ENCODE measurements at places on chromosomes 3 and 15.
A peak's percentile ranks its signal among the peaks of the same experiment; 100 is the strongest.

DNA sequence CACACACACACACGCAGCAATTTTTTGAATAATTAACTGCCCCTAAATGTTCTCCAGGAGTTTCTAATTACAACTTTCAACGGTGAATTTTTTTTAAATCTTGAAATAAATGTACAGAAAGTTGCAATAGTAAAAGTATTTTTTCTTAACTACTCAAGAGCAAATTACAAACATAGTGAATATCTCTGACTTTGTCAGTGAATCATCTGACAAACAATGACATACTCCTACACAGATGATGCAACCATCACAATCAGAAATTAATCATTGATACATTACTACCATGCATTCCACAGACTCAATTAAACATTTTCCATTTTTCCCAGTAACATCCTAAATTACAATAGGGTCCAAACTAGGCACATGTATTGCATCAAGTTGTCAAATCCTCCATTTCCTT is 597.3 kb downstream of the NAALADL2 start:
- no peak for DNase-seq

DNA sequence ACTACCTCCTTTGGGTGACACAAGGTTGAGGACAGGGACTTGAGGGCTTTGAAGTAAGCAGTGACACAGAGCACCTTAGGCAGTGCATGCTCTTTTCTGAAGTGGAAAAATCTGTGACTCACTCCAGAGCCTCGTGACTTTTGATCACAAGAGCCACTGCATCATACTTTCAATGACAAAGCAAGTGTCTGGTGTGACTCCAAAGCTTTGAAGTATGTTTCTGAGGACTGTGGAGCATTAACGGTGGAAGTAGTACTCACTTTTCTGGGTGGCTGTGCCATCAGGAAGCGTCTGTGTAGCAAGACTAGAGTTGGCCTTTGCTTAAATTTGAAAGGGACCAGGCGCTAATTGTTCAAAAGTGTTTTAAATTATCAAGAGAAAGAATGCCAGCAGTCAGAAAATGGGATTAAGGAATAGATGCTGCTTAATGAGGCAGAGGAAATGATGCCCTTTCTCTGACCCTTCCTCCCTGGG is 210.7 kb upstream of the TRIM42 start:
- no peak for DNase-seq

- DNase-seq: no peak
These were observed 12.8 kb downstream of the SNAP23 start for GRCh38 chr15:42508263-42508690.

- DNase-seq: peak; percentile 96
These were observed 526.8 kb upstream of the TBL1XR1 start for GRCh38 chr3:177724020-177724638.

GRCh38 chr3:120487191-120487650 is 36.4 kb upstream of the FSTL1 start:
- no peak for DNase-seq

GRCh38 chr3:49032646-49033304 is 3.6 kb upstream of the IMPDH2 start:
- no peak for DNase-seq

- DNase-seq: no peak
These were observed 122.8 kb downstream of the CACNA1D start for GRCh38 chr3:53616971-53617892.

- no peak for DNase-seq
These were observed 13.4 kb upstream of the ZNF639 start for GRCh38 chr3:179309225-179310078.

GRCh38 chr15:83984601-83985000 is 251.0 kb upstream of the GOLGA6L4 start:
- no peak for DNase-seq

DNA sequence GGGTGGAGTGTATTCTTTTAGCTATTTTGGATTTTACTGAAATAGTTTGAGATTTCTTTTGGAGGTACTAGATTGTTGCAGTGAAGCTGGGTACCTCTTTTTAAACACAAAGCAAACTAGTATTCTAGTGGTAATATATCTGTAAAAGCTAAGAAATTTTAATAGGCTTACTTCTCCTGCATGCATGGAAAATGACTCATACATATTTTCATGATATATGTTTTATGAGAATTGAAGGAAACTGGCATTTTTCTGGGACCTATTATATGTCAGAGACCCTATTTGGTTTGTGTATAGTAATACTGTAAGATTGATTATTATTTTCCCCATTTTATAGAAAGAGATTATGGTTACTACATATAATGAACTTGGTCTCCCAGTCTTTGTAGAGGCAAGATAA is 851.0 kb downstream of the DIPK2A start:
- no peak for DNase-seq

DNA sequence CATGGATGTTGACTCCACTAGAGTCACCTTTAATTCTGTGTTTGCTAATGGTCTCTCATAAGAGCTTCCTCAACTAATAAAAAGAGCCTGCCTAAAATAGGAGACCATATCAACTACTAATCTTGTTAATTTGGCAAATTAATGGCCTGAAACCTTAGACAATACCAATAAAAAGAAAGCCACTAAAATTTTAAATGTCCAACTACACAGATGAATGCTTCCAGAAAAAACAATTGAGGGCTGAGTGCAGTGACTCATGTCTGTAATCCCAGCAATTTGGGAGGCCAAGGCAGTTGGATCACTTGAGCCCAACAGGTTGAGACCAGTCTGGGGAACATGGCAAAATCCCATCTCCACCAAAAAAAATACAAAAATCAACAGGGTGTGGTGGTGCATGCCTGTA is 230.9 kb downstream of the NSUN3 start:
- peak; percentile 53 for DNase-seq
